ENCODE measurements at places on chromosomes 1 and 21.

DNA sequence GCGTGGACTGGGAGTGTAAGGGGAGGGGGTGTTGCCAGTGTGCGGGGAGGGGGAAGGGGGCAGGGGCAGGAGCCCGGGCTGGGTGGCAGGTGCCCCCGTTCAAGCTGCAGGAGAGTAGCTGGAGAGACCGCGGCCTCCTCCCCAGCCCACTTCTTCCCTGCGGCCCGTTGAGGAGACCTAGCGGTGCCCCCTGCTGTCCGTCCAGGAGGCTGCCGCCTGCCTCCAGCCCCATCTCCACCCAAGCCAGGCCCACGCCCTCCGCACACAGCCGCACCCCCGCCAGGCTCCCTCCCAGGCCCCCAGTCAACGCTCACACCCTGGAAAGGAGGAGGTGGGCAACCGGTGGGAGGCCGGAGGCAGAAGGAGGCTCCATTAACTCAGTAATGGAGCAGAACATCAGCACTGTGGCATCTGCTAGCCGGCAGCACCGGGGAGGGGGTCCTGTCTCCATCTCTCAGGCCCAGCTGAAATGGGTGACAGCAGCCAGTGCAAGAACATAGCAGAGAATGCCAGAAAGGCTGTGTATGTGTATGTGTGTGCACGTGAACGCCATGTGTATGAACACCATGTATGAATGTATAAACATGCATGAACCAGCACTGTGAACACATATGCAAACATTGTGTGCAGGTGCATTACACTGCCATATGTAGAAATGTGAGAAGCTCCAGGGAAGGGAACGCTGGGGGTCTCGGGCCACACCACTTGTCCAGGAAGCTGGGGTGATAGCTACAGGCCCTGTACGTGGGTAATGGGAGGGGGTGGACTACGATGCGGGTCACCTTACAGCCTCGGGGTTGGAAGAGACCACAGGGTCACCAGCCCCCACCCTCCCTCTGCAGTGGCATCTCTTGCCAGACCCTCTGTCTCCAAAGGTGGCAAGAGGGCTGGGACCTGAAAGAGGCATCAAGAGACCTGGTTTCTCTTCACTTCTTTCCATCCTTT is 84.6 kb downstream of the SYT2 start:
- peak; percentile 39 for DNase-seq

DNA sequence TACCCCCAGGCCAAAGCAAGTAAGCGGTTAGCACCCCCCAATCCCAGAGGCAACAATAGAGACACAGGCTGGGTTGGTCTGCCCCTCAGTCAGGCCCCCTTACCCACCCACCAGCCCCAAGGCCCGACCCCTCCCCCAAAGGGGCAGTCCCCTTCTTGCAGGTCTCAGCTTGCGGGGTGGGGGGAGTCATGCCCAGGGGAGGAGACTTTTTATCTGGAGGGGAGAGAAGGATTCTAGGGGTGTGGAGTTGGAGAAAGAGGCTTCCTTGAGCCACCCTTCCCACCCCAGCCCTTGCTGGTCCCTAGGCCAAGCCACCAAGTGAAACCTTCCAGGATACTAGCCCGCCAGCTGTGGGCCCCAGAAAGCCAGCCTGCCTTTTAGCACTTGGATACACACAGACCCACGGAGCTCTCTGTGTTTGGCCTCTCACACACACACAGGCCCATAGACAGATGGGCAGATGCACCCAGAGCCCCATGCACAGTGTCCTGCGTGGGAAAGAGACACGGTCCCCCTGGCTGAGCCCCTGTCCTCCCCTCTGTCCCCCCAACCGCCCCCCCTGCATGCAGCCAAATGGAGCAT is 7.1 kb downstream of the TMEM54 start:
- DNase-seq: no peak

DNA sequence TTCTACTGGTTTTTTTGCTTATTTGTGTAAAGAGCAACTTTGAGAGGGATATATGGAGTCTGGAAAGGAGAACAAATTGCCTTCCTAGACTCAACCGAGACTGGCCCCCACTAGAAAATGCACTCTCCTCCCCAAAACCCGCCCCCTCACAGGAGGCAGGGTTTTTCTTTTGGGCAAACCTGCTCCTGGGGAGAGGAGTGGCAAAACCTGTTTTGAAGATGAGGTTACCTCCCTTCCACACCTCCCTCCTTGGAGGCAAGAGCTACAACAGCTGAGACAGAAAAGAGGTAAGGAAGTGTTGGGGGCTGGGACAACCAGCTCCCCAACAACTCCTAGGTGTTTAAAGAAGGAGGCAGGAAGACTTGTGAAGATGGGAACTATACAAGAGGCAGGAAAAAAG is at the start of gene BNIPL:
TSS of gene BNIPL (plus strand) at position 231 of the 400 bp plus-strand sequence. CDS start at position 371, 140 bp downstream.
- no peak for DNase-seq

- DNase-seq: no peak
These were observed 61.1 kb downstream of the CD46 start for GRCh38 chr1:207812778-207813511.

DNA sequence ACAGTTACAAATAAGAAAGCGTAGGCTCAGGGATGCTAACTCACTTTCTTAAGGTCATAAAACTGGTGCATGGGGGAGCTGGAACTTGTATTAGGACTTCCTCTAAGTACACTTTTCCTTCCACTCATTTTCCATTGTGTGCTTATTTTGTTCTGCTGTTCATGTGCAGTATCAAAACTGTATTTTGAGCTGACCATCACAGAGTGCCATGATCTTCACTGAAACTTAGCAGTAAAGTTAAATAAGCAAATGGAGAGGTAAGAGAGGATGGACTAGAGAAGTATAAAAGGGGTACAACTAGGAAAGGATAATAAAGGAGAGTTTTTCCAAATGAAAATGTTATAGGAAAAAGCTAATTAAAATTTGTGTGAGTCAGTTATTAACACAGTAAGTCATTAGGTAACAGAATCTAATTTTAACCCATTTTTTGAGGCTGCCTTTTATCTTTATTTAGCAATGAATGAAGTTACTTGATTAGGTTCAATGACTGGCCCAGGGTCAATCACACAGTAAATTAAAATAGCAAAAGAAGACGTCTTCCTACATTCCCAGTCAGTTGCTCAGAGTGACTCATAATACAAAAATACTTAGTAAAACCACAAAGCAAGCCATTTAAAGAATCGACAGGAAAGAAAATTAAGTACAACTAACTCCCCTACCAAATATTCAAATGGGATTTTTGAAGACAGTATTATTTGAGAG is 165.8 kb upstream of the C1orf105 start:
- DNase-seq: no peak

- DNase-seq: no peak
These were observed 115.5 kb downstream of the ACBD6 start for GRCh38 chr1:180386745-180387367.

GRCh38 chr1:26200413-26200812 is 10.0 kb downstream of the CATSPER4 start:
- DNase-seq: no peak

DNA sequence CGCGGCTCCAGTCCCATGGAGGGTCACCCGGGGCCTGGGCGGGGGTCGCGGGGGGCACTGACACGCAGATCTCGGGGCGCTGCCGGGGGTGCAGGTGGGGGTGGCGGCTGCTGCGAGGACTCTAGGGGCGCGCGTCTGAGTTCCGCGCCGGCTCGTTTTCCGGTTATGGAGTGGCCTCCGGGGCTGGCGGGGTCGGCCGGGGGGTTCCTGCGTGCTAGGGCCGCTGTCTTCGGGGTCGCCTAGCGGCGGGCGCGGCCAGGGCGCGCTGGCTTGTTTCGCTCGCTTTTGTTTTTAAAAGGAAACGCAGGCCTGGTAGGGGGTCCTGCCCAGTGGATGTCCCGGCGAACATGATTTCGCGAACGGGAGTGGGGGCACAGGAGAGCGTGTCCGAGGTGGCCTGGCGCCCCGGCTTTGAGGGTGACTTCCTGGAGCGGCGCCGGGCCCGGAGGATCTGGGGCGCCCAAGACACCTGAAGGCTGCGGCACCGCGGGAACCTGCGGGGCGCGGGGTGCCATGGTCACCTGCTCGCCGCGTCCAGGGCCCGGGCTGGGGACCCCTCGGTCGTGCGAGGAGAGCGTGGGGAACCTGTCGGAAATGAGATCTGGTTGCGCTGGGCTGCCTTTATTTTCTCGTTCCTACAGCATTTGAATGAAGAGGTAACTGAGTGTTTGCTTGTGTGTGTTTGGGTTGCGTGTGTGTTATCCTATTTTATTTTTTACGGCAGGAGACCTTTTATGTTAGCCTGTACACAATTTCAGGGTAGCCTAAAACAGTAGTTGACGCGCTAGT is 618 bp downstream of the ETS2 start:
- DNase-seq: no peak

DNA sequence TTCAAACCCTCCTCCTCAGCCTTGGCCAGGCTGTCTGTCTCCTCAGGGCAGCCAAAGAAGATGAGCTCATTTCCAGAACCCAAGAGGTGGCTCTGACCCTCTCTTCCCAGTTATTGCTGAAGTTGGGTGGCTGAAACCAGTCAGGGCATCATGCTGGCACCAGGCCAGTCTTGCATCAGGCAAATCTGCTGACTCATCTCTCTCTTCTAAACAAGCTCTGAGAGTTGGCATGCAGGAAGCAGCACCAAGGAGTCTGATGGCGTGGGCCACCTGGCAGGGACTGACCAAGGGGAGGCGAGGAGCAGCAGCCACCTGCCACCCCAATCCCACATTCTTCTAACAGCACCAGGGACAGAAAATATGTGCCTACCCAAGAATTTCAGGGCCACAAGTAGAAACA is 104.8 kb upstream of the ATP1A1 start:
- DNase-seq: peak; percentile 17

- DNase-seq: peak; percentile 23
These were observed 179.2 kb downstream of the ATG4C start for GRCh38 chr1:62962901-62963776.

DNA sequence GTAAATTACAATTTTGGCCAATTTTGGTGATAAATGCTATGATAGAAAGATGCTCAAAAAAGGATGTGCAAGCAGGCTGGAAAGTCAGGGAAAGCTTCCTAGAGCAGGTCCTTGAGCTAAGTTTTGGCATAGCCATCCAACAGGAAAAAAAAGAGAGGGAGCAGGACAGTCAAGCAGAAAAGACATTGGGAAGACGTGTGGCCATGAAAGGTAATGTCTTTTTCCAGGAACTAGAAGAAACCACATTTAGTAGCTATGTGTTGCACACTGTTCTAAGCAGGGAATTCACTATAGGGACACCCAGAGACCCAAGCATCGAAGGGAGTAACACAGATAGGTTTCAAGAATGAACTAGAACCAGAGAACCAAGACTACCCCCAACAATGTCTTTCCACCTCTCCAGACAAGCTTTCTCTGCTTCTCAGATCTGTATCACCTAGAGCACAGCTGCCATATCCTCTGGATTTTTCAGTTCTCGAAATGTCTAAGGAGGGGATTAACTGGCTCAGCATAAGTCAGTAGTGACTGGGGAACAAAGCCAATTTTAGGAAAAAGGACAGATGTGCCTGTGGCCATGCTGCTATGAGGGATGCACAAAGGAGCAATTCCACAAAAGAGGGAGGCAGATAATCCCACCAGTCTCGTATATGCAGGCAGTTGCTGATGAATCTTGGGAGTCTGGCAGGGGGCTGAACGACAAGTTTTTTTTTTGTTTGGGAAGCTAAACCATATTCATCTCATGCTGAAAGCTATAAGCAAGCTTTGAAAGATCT is 97.1 kb upstream of the DAB1 start:
- DNase-seq: no peak
